Activated CD4-positive, alpha-beta T cell treated with anti-CD3 and anti-CD28 coated beads for 24 hours (primary cell): ENCODE measurements at places on chromosomes 6 and 20.
A peak's percentile ranks its signal among the peaks of the same experiment; 100 is the strongest.

DNA sequence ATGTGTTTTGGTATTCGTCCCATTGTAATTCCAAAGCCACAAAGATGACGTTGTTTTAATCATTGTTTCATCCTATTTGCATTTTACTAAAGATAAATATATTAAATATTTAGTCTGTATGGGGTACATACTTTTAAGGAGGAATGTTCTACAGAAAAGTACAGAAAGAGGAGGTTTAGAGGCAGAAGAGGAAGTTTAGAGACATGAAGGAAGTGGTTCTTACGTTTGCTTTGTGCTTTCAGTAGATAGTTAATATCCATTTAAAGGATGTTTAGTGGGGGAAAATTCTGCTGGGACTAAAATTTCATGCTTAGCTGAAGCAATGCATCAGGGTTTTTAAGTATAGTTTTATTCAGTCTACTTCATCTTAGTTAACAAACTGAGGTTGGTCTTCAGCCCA is 116.6 kb downstream of the CRYBG1 start:
- no peak for DNase-seq

DNA sequence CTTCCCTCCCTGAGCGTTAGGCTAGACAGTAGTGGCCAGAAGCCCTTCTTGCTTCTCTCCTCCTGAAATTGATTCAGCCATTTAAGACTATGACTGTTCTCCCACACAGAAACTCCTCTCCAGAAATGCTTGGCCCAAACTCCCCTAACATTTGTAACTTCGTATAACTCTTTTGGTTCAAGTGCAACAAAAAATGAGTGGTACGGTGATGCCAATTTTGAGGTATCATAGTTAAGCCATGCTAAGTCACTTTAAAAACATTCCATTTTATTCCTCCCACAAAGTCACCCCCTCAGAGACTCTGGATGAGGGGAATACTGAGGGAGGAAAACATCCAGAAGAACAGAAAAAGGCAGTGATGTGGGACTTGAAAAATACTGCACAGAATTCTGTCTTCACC is 21.1 kb upstream of the ROS1 start:
- no peak for DNase-seq

GRCh38 chr20:46663531-46663930 is 12.3 kb upstream of the SLC13A3 start:
- no peak for DNase-seq

DNA sequence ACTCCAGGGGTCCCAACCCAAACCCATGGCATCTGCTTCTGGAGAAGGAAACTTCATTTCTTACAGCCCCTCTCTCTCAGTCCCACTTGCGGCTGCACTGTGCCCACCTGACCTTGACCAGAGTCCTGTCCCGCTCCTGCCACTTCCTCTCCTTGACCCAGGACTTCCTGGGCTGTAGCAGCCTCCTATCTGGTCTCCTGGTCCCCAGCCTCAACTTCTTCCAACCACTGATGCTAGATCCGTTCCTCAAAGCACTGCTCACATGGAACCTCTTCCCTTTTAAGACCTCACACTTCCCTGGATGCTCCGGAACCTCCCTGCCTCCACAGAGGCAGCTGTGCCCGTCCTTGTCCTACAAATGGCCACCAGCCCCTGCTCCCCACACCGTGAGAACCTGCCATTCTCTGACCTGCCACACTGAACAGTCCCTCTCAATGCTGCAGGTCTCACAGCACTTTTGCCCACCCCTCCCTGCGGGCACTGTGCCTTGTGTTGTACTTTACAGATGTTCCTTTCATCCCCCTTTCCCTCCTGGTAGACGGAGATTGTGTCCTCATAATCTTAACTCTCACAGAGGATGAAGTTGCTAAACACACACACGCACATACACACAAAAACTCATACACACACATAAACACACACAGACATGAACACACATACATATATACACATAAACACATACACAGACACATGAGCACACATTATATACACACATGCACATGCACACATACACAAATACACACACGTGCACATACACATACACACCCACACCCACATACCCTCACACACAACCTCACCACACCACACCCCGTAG is 59.6 kb upstream of the NXT1 start:
- DNase-seq = no peak

GRCh38 chr20:4040283-4041179 is 25.2 kb upstream of the RNF24 start:
- no peak for DNase-seq

DNA sequence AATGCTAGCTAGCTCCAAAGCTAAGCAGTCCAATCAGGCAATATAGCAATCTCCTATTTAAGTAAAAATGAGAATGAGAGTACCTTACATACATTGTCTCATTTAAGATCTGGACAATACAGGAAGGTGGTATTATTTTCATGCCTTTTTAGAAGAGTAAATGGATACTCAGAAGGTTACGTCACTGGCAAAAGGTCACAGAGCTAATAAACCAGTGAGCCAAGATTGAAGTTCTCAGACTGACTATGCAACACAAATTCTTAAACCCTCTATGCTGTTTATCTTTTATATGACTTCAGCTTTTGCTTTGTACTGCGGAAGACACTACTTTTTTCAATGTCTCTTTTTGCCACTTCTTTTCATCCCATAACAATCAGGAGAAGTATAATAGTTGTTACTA is 135.2 kb upstream of the PRL start:
- DNase-seq = no peak

DNA sequence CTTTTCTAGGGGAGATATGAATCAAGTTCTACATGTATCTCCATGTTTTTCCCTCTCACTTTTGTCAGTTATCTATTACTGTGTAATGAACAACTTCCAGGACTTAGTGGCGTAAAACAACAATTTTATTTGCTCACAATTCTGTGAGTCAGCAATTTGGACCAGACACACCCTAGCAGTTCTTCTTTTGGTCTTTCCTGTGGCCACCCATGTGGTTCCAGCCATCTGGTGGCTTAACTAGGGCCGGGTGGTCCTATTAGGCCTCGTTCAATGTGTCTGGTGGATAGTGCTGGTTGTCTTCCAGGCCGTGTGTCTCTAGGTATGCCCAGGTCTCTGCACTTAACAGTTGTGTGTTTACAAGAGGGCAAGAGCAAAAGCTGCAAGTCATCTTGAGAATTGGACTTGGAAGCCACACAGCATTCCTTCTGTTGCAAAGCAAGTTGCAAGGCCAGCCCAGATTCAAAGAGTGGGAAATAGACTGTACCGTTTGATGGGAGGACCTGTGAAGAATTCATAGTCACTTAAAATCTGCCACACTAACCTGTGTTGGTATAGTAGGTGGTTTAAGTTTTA is 20.8 kb upstream of the SLC35D3 start:
- no peak for DNase-seq

DNA sequence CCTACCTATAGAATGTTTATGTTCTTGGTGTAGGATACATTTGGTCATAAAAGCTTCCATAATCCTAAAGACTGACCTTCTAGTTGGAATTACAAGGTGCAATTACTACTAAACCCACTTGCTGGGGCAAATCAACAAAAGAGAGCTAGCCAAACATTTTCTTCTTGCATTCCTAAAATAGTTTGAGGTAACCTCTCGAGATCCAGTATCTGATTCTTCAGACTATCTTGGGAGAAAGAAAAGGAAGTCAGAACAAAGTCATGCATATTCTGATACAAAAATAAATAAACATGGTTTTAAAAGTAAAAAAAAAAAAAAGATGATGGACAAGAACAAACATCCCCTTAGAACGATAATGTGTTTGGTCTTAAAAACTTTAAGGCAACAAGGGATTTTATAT is 294.2 kb upstream of the RSPO3 start:
- DNase-seq = no peak

DNA sequence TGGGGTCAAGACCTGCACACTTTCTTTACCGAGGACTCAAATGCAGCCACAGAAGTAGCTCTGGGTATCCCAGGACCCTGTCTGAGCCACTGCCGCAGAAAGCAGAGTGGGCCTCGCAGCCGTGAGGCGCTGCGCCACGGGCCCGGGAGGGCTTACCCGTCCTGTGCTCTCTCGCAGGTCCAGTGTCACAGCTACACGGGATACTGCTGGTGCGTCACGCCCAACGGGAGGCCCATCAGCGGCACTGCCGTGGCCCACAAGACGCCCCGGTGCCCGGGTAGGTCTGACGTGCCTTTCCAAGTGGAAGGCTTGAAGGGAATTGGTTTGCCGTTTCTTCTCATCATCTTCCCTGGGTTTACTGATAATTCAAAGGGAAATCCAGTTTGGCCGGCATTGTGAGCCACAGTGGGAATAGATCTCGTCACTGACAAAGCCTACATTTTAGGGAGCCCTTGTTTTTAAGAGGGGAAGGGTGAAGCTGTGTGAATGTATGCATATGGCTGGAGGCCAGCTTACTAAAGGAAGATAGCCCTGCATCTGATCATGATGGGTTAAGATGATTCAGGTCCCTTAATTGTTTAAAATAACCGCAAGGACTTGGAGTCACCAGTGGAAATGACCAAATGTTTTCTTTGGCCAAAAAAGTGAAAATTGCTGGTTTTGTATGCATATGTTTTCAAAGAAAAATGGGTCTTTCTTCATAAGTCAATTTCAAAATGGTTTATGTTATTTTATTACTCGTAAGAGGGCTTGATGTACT is 86.6 kb downstream of the SMOC2 start:
- no peak for DNase-seq

GRCh38 chr20:23145281-23145700 is 59.2 kb upstream of the CD93 start:
- no peak for DNase-seq

DNA sequence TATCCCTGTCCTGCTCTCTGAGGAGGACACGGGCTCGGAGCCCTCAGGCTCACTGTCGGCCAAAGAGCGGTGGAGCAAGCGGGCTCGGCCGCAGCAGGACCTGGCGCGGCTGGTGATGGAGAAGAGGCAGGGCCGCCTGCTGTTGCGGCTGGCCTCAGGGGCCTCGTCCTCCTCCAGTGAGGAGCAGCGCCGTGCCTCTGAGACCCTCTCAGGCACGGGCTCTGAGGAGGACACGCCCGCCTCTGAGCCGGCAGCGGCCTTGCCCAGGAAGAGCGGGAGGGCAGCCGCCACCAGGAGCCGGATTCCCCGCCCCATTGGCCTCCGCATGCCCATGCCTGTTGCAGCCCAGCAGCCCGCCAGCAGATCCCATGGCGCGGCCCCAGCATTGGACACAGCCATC is 14.2 kb upstream of the SLC22A7 start:
- no peak for DNase-seq

DNA sequence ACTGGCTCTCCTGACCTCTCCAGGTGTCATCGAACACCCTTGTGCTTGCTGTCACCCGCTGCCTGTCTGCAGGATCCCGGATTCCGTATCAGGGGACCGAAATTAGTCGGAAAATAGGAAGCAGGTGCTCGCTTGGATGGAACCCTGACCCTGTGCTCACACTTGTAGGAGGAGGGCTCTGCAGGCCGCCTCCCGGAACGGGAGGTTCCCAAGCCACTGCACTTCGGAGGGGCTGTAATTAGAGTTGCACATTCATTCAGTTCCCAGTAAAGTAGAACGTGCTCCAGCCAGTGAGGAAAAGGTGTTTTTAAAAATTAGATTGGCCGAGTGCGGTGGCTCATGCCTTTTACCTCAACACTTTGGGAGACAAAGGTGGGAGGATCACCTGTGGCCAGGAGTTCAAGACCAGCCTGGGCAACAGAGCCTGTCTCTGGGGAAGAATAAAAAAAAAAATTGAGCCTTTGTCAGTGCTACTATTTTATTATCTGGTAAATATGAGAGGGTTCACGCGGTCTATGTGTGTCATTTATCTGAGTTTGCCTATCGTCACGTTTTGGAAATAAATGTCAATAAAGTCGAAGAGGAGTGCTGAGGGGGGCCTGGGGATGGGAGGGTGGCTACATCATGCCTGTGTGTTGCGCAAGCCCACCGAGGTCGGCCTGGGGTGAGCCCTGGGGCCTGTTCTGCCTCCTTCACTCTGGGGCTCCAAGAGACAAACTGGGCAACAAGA is 1.5 kb upstream of the GMEB2 start:
- peak; percentile 50 for DNase-seq

GRCh38 chr6:67411036-67411435 is 1224.0 kb upstream of the ADGRB3 start:
- no peak for DNase-seq

GRCh38 chr20:24350923-24351368 is 118.5 kb upstream of the SYNDIG1 start:
- no peak for DNase-seq

DNA sequence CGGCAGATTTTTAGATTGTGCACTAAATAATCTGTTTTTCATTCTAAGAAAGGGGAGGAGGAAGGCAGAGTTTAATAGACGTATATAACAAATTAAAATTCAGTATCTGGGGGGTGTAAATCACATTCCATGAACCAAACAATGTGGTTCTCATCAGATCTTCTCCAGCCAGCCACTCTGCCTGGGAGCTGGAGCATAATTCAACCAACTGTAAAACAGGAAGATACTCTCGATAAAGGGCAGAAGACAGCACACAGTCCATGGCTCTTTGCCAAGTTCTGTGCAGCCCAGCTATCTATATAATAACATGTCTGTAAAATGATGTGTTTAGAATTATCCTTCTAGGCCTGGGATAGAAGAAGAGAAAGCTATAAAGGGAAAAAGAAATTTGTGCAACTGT is 289.9 kb upstream of the ZFP64 start:
- no peak for DNase-seq

DNA sequence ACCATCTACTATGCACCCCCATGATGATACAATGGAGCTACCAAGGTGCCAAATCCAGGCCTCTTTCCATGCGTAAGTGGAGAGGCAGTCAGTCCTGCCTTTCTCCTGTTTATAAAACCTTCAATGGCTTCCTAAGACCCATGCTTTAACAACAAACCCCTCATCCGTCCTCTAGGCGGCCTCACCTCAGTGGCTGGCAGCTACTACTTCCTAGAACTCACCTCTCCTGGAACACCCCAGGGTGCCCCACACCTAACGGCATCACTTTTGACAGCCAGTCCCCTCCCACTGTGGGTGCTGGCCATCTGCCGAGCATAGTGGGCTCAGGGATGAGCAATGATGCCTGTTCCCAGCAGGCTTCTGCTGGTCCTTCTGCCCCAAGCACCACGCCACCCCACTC is 80.0 kb upstream of the TAB2 start:
- DNase-seq = no peak

DNA sequence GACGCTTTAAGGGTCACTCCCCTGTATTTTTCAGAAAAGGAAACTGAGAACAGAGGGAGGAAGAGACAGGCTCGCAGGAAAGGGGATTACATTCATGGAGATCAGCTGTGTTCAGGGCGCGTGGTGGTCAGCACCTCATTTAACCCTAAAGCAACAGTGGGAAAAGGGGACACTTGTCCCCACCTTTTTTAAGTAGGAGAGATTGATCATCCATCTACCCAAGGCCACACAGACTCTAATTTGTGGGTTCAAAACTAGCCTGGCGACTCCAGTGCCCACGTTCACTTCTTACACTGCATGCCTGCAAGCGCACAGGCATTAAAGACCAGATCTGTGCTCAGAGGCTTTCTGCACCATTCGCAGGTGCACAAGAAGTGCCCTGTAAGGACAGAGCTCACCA is 167.9 kb upstream of the SNX9 start:
- DNase-seq = no peak

GRCh38 chr6:79813143-79813850 is 134.1 kb downstream of the ELOVL4 start:
- DNase-seq = no peak
